ENCODE measurements at places on chromosomes 2 and 18. TPM values are rescaled to one million over a fixed set of nuclear protein-coding genes. Genes with fewer than 3 reads are reported as not detected.
A peak's percentile ranks its signal among the peaks of the same experiment; 100 is the strongest.

The LDLRAD4 gene
- total RNA-seq = 51.0 TPM

DNA sequence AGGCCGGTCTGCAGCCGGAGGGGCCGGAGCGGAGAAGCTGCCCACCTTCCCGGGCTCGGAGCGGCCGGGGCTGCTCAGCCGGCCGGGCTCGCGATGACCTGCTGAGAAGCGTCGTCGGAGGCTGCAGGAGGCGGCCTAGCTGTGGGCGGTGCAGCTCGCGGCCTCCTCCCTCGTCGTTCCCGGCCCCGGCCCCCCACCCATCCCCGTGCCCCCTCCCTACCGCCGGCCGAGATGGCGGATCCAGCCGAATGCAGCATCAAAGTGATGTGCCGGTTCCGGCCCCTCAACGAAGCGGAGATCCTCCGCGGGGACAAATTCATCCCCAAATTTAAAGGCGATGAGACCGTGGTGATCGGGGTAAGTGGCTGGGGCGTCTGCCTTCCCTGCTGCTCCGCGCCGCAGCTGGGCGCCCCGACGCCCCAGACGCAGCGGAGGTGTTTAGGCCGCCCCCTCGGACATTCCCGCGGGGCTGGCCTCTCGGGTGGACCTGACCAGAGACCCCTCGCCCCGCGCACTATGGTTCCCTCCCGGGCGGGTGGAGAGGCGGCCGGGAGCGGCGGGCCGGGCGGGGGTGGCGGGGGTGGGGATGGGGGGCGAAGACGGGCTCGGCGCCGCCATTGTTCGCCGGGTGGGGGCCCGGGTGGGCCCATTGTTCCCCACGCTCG, 492 bp downstream of the KIF5C start:
- no peak for DNase-seq

The C2orf49 gene
- 17.4 TPM for total RNA-seq

The NAT8 gene
- total RNA-seq = 2.4 TPM

The PRKCE gene
- 20.8 TPM for total RNA-seq

DNA sequence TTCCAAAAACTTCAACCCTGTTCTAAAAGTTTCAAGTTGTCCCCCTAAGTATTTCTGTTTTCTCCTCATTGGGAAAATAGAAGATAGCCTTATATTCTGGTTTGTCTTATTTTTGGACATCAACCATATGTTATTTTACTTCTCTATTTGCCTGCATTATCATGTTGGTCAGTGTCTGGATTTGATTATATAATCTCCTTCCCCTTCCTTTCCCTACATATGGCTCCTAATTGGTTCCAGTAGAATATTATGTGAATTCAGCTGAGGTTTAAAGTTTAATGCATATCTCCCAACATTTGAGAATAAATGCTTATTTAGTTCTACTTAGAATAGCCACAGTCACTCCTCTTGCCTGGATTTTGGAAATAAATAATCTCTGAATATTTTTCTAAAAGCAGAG, 66.9 kb downstream of the OXER1 start:
- no peak for DNase-seq

DNA sequence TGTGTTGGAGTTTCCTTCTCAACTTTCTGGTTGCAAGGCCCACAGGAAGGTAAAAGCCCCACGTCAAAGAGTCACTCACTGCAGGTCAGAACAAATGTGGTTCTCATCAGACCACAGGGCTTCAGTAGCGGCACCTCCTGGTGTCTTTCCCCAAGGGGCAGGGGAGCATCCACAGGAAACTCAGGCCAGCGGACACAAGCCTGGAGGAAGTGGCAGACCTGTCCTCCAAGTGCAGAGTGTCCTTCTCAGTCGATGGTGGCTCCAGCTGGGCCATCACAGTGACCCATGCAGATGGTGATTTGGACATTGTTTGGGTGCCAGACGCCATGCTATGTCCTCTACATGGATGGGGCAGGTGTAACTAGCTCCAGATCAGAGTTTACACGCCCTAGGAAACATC, 84.9 kb downstream of the ACKR3 start:
- peak; percentile 4 for DNase-seq

The IL36A gene
- total RNA-seq = not detected

The DLX1 gene
- 0.46 TPM for total RNA-seq

- DNase-seq = no peak
Observed at GRCh38 chr18:36441426-36442240, 144.1 kb downstream of the FHOD3 start.

The ALLC gene
- 0.81 TPM for total RNA-seq

The LGALSL gene
- total RNA-seq = 19.9 TPM

DNA sequence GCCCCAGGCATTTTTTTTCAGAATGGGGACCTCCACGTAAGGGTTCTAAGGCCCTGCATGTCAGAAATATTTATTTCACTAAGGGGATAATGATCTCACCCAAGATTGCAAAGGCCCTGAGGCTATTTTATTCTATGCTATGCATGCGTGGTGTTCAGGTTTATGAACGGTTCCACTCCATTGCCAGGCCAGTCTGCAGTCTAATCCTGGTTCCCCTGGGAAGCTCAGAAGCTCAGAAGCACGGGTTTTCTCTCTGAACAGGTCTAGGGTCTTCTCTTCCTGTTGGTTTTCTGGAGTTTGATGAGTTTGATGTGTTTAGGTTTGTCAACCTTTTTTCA, 256.4 kb upstream of the PXDN start:
- DNase-seq = no peak

DNA sequence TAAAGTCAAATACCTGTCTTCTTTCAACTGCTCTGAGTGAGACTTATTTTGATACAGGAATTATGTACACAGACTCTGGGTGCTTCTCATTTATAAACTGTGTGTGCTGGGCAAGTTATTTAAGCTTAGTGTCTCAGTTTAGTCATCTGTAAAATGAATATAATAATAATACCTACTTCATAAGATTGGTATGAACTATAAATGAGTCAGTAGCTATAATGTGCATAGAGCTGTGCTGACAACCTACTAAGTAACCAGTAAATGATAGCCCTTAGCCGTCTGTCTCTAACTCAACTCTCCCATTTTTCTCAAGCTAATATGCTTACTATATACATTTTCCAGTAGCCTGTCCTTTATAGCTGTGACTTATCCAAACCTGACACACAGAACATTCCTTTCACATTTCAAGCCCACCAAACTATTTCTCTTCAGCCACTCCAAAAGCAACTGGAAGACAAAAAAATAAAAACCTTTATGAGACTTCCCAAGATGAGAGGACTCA, 319.8 kb downstream of the ETAA1 start:
- no peak for DNase-seq

DNA sequence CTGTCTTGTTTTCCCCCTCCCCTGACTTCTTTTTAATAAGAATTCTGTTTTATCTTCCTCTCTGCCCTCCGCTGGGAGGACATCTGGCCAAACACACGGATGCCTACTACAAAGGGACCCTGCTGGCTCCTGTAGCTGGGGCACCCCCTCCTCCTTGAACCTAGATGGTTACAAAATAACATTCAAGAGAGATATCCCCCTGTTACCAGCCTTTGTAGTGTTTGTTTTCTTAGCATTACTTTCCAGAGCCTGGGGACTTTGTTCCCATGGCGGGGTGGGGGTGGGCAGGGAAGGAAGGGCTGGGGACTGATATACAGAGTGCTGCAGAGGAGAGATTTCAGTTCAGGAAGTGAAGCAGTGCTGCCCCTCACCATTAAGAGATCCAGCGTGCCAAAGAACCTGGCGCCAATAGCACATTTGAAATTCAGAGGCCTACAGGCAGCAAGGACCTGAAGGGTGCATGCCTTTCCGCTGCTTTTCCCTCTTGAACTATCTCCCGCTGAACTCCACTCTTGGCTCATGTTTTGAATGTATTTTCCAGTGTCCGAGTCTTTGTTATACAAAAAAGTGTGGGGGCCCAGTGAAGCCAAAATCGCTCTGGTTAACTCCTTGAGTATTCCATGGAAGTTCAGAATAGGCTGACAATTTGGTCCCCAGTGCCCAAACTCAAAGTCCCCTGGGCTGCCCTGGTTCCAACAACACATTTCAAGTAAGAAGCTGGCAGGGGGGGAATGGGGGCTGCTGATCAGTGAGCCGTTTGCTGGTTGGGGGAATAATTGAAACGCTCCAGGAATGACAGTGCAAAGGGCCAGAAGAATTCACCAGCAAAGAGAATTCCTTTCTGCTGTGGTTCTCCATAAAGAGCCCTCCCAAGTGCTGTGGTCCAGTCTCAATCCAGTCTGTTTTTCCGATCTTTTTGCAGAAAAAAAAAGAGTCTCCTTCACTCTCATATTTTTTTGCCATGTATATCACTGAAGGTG, 94.8 kb upstream of the THOC1 start:
- no peak for DNase-seq

- DNase-seq = no peak
Observed at GRCh38 chr2:36547906-36548305, 50.1 kb downstream of the FEZ2 start.

DNA sequence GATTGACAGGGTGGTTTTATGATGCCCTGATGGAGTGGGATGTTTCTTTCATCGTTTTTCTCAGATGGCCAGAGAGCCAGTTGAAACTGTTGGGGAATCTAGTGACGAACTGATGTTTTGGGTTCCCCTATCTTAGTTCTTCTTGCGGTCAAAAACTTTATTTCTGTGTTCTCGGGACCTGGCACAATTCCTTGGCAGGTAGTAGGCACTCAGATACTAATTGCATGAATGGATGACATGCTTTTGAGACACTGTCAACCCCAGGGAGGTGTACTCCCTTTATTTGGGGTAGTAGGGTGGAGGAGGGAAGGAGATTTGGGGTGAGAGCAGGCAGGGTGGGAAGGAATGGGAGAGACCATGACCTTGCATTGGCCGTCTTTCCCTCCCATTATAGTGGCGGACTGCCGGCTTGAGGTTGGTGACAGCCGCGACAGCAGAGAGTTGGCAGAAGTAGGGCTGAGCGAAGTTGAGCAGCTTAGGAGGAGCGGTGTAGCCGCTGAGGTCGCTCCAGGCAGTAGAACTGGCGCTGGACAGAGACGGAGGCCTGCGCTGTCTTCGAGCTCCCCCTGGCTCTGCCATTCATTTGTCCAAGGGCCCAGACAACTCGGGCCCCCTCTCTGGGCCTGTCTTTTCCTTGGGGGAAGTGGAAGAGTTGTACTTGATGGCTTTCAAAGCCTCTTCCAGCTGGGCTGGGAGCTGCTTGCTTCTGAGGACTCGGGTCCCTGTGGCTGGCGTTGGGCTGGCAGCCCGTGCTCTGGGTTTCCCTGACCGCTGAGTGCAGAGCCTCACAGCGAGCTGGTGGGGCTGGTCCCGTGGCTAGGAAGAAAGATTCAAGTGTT, 2.6 kb downstream of the TET3 start:
- peak; percentile 43 for DNase-seq

DNA sequence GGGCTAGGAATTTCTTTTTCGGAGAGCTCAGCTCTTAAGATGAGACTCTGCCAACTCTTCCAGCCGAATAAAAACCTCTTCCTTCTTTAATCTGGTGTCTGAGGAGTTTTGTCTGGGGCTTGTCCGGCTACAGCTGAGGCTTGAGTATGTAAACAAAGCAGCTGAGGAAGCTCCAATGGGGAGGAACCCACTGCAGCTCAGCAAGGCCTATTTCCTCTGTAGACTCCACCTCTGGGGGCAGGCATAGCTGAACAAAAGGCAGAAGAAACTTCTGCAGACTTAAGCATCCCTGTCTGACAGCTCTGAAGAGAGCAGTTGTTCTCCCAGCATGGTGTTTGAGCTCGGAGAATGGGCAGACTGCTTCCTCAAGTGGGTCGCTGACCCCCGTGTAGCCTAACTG, 838.7 kb downstream of the CCDC85A start:
- no peak for DNase-seq

DNA sequence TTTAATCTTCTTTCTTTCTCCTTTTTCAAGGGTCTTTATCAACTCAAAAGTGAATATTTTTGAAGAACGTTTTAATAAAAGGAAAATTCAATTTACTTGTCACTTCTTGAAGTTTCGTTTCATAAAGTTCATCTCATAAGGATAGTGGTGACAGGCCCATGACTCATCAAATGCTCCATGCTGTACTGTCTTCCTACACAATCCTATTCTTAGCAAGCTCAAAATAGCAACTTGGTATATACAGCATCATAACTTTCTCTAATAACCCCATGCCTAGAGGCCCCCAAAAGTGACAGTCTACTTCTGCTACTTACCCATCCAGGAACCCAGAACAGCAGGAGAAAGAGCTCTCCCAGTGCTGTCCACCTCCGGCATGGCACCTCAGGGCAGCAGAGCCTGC, 7.7 kb downstream of the FBXO15 start:
- DNase-seq = no peak

GRCh38 chr2:136362676-136363390, 244.9 kb upstream of the CXCR4 start:
- DNase-seq = no peak

DNA sequence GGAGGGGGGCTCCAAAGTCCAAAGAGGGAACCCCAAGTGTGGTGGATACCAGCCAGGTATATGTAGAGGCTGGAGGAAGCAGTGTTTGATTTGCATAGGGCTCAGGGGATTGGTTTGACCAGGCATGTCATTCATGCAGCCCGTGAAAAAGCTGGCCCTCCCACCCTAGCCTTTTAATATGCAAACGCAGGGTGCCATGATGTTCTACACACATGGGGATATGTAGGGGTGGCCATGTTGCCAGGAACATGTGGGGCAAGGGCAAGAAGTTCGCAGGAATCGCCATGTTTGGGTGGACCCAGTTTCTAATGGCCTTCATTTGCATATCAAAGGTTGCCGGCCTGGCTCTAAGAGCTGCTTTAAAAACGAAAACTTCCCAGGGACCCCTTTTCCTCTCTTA, 33.6 kb downstream of the B3GNT7 start:
- DNase-seq = no peak

GRCh38 chr18:46761059-46761769, 4.4 kb upstream of the ST8SIA5 start:
- DNase-seq = no peak

- DNase-seq = no peak
Observed at GRCh38 chr2:62007555-62007954, 102.1 kb downstream of the COMMD1 start.

DNA sequence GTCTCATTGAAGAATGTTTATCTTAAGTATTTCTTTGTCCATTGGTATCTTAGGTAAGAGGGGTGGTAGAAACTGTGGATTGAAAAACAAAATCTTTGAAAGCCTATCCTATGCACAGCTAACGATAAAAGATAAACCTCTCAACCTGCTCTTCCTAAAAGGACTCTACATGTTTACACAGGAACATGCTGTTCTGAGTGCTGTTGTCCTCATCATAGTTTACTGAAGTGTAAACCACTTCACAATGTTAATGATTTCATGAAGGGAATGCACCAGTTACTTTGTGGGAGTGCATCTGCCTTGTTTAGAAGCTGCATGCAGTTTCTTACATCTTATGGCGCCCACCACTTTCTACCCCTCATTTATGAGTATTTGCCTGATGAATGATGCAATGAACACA, 1.2 kb downstream of the ACMSD start:
- DNase-seq = no peak

- DNase-seq = no peak
Observed at GRCh38 chr2:150554046-150554445, 66.6 kb upstream of the RND3 start.

GRCh38 chr2:98480598-98480997, 35.9 kb downstream of the INPP4A start:
- DNase-seq = no peak

DNA sequence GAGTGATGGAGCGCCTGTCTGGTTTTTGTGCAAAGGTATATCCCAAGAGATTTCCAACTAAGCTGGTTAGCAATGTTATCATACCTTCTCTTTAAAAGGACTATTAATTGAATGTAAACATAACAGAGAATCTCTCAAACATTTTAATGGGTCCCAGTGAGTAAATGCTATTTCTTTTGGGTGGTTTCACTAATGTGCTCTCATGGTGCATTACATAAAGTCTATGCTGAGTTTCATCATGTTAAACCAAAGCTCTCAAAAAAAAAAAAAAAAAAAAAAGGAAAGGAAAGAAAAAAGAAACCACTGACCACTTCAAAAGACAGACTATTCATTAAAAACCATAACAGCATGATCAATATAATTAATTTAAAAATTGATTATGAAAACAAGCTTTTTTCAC, 119.1 kb upstream of the SCN1A start:
- DNase-seq = no peak

Data from mucosa of gallbladder (tissue), 1 donor.